ENCODE measurements at places on chromosomes 7 and 10.

DNA sequence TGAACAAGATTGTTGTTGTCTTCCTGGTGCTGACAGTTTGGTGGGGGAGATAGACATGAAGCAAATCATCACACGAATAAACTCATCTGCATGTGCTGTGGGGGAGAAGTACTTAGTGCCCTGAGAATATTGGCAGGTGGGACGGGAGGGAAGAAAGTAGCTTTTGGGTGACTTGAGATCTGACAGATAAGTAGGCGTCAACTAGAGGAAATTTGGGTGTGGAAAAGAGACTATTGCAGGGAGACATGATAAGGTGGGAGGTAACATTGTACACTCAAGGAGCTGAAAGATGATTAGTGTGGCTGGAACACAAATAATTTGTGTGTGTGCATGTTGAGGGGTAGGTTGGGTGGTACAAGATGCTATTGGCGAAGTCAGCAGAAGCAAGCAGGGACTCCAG is 30.1 kb downstream of the CNNM2 start:
- DNase-seq, result no peak

- DNase-seq, result peak; percentile 65
Observed at GRCh38 chr7:111835066-111835465, 272.8 kb upstream of the IMMP2L start.

DNA sequence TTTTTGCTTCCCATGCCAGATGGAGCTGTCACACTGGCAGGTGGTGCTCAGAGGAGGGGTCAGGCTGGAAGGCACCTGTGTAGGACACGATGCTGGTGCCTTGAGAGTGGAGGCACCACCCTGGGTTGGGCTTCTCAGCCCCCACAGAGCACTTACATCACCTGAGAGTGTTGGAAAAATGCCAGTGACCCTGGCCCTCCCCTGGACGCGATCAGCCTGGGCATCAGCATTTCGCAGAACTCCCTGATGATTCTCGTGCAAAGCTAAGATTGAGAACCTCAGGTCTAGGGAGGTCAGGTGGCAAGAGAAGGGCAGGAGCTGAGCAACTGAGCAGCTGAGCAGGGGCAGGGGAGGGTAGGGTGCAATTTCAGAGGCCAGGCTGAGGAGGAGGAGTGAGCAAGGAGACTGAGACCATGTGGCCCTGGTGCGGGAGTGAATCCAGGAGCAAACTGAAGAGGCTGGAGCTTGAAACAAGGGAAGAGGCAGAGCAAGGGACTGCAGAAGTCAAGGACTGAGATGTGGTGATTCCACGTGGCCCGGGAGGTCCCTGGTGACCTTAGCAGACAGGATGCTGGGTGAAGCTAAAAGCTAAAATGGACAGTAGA is 24.7 kb upstream of the GRID1 start:
- DNase-seq, result no peak

DNA sequence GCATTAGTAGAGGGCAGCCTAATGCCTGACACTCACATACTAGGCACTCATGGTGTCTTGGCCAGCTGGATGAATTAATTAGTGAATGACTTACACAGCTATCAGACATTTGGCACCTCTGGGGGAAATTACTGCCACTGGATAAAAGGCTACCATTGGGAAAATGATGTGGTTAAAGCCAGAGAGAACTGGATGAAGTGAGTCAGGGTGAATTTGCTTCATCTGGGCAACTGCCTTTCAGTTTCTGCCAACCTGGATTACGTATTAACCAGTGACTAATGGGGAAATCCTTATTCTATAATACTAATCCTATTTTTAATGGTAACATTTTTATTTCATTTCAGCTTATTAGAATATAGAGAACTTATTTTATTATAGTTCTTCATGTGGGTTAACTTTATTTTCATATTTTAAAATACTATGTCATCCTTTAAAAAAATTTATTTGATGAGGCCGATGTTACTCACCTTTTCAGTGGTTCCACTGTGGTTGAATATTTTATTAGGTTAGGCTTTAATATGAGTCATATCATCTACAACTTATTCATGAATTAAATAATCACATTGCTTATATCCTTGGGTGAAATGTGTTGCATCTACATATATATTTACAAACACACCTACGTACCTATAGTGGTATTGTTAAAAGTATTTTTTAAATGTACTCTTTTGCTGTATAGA is 85.6 kb upstream of the CAPZA2 start:
- peak; percentile 65 for DNase-seq

- no peak for DNase-seq
Observed at GRCh38 chr7:55576753-55577152, 4.5 kb upstream of the VOPP1 start.

DNA sequence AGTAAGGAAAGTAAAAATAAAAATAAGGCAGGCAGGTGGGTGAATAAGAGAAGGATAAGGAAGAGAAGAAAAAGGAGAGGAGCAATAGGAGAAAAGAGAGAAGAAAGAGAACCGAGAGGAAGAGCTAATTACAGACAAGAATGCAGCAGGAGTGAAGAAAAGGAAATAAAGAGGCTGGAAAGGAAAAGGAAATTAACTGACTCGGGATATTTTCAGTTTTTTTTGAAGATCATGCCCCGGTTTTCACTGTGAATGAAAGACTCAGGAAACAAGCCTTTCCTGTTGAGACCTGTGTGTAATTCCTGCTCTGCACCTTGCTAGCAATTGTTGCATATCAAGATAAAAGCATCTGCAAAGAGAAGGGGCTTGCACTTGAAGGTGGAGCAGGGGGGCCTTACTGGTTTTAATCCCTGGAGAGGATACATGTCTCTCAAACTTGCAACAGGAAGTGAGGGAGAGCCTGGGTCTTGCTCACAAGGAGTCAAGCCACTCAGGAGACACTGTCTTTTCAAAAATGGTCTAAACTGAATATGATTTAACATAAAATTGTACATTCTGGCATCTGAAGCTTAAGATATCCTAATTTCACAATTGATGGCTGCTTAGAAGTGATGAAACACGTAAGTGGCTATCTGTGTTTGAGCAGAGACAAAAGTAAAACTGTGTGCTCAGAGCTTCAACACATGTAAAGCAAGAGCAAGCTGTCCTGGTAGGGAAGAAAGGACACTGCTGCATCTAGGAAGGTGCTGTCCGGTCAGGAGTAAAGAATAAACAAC is 157.6 kb downstream of the FAM107B start:
- no peak for DNase-seq

DNA sequence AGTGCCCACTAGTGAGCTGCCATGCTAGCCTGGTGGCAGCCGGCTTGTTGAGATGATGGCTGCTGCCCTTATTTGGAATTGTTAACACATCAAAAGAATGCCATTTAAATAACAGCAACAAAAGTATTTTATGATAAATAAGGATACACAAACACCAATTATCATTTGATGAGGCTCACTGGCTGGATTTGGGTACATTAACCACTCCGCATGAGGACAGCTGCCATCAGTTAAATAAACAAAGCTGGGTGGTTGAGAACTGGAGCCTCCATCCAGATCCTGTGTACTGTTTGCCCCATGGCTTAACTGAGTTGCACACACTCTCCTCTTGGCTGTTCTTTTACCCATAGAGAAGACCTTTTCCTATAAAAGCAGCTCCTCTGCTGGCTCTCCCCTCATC is 103.8 kb downstream of the RGS10 start:
- no peak for DNase-seq

- no peak for DNase-seq
Observed at GRCh38 chr7:4272141-4272540, 410.0 kb upstream of the FOXK1 start.

GRCh38 chr10:24303522-24304310 is 94.8 kb downstream of the KIAA1217 start:
- DNase-seq, result no peak

GRCh38 chr10:95264227-95265051 is 26.4 kb downstream of the PDLIM1 start:
- DNase-seq, result no peak

GRCh38 chr10:132702601-132703418 is 83.1 kb downstream of the NKX6-2 start:
- DNase-seq, result no peak

DNA sequence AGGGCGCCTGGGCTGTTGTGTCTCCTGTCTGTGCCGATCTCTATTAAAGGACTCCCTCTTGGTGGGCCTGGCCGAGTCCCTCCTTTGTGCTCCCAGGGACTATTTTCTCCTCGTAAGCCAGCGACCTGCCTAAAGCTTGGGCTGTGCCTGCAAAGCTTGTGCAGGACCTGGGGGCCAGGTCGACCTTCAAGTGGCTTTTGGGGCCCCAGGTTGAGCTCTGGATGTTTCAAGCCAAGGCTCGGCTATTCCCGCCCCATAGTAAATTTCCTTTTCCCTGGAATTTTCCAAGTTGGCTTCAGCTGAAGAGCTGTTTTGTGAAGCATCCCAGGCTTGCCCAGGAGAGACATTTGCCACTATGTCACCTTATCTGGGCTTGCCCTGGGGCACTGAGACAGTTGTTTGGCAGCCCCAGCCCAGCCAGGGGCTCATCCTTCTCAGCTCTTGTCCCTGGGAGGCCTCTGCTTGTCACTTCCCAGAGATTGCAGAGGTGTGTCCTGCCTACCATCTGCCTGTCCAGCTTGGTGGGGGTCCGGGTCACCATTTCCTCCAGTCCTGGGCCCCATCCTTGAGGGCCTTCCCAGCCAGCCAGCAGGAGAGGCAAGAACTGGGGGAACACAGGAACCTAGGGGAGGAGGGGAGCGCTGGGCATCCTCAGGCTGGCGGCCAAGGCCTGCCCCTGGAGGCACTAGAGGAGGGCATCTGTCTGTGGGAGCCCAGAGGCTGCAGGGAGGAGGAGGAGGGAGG is 20.2 kb downstream of the ZMIZ2 start:
- DNase-seq, result no peak

GRCh38 chr7:137120690-137121089 is 222.8 kb downstream of the PTN start:
- no peak for DNase-seq

- no peak for DNase-seq
Observed at GRCh38 chr10:42988517-42989395, 88.1 kb upstream of the RET start.

DNA sequence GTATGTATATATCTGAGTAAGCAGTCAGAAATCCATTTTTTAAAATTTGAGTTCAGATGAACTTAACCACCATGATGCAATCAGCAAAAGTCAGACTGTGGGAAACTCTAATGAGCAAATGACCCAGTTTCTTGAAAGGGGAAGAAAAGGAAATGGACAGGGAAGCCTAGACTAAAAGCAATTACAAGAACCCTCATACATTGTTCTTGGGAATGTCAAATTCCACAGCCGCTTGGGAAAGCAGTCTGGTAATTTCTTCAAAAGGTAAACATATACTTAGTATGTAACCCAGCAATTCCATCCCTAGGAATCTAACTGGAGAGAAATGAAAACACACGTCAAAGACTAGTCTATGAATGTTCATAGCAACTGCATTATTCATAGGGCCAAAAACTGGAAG is 16.4 kb upstream of the FOXK1 start:
- DNase-seq, result peak; percentile 96

- peak; percentile 28 for DNase-seq
Observed at GRCh38 chr7:130961128-130961601, 227.2 kb upstream of the KLF14 start.

DNA sequence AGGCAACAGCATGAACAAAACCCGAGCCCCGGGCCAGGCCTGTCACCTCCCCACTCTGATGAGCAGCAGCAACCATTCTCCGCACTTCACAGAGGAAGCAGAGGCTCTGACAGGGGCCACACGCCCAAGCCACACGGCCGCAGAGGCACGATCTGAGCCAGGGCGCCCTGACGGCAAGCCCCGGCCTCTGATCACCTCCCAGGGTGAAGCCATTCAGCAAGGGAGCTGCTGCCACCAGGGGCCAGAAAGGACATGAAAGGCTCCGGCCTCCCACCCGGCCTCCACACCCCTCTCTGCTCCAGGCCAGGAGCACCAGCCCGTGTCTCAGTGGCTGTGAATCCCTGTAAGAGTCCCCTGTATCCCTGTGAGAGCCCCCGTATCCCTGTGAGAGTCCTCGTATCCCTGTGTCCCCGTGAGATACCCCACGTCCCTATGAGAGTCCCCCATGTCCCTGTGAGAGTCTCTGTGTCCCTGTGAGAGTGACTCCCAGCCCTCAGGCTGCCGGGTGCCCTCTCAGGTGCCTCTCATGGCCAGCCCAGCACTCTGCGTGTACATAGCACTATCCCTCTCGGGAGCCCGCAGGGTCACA is 187.8 kb downstream of the MAD1L1 start:
- no peak for DNase-seq

DNA sequence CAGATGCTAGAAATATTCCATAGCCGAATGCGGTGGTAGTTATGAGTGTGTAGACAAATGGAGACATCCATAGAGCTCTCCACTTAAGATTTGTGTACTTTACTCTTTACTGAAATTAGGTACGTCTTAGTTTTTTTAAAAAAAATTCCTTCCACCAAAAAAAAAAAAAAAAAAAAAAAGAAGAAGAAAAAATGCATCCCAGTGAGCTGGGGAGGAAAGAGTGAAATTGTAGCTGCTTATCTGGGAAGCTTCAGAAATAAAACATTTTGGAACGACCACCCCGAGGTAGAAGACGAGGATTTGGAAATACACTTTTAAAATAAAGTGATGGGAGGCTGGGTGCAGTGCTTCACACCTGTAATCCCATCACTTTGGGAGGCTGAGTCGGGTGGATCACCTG is 53.8 kb downstream of the RGS10 start:
- DNase-seq, result no peak

- no peak for DNase-seq
Observed at GRCh38 chr7:28291559-28291958, 111.0 kb upstream of the JAZF1 start.

DNA sequence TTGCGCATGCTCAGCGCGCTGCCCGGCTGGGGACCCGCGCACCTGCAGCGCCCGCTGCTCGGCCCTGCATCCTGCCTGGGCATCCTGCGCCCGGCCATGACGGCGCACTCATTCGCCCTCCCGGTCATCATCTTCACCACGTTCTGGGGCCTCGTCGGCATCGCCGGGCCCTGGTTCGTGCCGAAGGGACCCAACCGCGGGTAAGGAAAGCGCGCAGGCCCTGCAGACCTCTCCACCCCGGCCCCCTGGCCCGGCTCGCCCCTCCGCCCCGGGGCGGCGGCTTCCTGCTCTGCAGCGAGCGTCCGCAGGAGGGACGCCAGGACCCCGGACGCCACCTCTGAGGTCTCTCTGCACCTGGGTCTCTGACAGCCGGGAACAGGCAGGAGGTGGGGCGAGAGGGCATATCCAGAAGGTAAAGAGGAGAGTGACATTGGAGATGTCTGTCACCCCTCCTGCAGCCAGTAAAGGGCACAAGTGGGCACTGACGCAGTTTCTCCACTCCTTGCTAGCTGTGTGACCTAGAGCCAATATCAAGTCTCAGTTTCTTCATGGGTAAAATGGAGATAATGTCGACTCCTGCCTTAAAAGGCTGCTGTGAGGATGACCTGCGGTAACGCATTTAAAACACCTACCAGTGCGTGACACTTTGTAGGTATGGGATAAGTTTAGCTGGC is 338 bp downstream of the ATP6V0E2 start:
- no peak for DNase-seq
